ENCODE measurements at places on chromosomes 3 and 15.

- DNase-seq: no peak
These were observed 628.3 kb downstream of the ROBO1 start for GRCh38 chr3:79139395-79140068.

GRCh38 chr3:73045391-73045790, 16.1 kb upstream of the EBLN2 start:
- DNase-seq: no peak

- no peak for DNase-seq
These were observed 831 bp downstream of the IFT57 start for GRCh38 chr3:108221393-108221792.

DNA sequence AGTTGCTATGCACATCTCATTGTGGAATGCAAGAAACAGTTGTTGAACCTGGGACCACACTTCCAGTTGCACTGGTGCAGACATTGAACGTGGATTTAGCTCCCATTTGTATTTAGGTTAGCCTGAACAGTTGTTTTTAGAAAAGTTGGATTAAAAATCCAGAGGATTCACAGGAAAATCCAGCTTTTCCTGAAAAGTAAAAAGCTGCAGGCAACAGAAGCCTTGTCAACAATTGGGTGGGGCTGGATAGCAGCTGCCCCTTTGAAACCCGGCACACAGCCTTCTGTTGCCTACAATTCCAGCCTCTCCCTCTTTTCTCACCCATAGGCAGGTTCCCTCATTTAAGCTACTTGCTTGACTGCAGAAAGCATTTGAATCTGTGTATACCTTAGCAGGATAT, 165.3 kb upstream of the TBL1XR1 start:
- no peak for DNase-seq

DNA sequence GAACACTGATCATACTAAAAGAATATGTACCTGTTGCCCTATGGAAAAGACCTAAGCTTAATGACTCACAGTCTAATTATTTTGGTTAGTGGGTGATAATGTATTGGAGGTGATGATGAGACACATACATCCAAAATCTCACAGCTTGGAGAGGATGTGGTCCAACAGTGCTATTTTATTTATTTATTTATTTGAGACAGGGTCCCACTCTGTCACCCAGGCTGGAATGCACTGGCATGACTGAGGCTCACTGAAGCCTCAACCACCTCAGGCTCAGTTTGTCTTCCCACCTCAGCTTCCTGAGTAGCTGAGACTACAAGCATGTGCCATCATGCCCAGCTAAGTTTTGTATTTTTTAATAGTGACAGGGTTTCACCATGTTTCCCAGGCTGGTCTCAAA, 35.0 kb downstream of the LPP start:
- no peak for DNase-seq

DNA sequence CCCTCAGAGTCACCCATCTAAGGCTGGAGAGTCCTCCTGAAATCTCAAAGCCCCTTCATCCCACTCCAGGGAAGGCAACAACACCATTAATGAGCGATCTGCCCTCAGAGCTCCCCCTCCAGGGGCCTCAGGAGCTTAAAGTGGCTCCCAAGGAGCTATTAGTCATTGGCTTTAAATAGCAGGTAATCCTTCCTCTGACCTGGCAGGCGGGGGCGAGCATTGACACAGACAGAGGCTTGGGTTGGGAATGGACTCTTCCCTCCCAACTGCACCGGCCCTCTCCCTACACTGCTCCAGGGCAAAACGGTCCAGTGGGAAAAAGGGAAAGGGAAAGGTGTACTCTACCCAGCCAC, 1.4 kb downstream of the MFGE8 start:
- peak; percentile 1 for DNase-seq

DNA sequence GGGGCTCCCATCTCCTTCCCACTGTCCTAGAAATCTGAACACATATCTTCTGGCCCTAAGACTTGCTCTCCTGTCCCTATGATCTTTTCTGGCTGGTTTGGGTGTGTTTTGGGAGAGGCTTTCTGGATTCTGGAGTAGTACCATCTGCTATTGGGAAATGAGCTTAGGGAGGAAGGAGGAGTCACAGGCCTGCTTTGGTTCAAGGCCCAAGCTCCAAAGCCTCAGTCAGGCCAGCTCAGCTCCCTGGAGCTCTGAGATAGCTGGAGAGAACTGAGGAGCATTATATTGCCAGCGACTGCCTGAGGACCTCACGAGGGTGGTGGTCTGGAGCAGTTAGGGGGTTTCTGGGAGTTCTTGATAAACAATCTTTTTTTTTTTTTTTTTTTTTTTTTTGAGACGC, 18.7 kb downstream of the RASGRF1 start:
- no peak for DNase-seq

- DNase-seq: no peak
These were observed 106.0 kb downstream of the KLHL25 start for GRCh38 chr15:85688711-85689110.

GRCh38 chr15:34722439-34722836, 32.4 kb downstream of the GJD2 start:
- no peak for DNase-seq

- no peak for DNase-seq
These were observed 11.0 kb upstream of the GABPB1 start for GRCh38 chr15:50365971-50366370.

DNA sequence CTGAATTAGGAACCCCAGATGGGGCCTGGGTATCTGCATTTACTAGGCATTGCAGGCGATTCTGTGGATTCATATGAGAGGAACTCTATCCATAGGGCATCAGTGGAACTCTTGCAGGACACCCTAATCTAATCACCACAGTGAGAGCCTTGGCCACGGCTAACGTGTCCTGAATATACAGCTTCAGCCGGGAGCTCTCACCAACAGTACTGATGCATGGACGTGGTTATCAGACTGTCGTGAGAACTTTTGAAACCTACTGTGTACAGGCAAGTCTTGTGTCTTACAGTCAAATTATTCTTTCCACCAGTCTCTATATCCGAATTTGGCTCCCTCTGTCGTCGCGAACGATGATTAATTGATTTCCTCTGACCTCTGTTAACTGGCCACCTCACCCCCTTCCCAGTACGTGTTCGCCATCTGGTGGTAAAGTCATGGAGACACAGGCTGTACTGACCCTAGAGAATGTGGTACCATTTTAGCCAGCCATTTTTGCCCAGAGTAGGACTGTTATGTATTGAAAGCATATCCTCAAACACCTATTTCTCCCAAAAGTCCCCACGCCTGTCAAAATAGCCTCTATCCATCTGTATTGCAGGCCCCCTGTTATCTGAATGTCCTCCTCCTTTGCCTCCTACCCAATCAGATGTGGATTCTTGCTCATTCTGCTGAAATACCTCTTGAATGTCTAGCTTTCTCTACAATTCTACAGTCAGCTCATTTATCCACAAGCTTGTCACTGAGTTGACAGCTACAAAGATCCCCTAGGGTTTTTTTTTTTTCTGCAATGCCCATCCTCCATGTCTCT, 39.7 kb downstream of the GLDN start:
- peak; percentile 62 for DNase-seq

DNA sequence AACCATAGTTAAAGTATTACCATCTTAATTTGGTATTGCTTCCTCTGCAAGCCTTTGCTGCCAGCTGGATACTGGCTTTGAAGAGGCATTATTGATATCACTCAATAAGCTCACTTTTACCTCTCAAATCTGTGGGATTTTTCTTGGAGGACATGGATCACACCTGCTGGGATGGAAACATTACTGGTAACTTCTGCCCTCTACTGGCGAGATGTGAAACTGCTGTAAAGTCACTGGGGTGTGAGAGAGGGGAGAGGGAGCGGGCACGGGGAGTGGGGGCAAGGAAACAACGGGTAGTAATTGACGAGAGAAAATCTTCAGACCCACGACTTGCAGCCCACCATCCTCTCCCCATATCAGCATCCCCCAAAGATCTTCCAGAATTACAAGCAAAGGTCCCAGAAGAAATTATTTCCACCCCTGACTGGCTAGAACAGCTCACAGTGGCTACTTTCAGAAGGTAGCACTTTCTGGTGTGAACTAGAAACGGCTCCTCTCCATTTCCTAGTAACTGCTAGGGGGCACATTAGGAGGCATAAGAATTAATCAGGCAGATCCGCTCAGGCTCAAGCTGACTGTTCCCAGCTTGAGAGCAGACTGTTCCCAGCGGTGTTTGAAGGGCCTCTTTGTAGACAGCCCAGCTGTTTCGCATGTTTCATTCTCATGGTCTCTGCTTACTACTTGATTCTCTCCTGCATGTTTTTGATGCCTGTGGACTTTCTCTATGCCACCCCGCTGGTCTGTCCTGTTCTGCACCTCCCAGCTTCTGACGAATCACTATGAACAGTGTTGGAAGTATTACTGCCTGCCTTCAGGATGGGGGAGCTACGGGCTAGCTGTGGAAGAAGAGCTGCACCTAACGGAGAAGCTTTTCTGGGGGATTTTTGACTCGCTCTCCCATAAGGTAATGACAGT, 230.4 kb upstream of the CHRM5 start:
- DNase-seq: peak; percentile 33

All from germinal center (tissue), 1 donor.